A673 (cell line): ENCODE measurements at places on chromosomes 2 and 18.
A peak's percentile ranks its signal among the peaks of the same experiment; 100 is the strongest.

DNA sequence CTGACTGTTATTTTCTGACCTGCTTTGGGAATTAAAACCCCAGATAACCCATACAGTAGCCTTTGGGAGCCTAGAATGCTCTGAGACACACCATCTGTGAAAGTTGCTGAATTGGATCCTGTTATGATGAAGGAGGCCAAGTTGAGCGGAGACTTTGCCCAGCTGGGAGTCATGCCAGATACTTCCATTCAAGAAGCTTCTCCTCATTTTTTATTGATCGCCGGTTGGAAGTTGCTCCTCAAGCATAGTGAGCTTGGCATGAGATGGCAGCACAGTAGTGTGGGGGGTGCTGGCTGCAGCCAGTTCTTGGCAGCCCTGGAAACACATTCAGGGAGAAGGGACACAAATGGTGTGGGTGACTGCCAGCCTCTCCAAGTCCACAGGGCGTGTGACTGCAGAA, 270.7 kb upstream of the NRP2 start:
- DNase-seq, result no peak

DNA sequence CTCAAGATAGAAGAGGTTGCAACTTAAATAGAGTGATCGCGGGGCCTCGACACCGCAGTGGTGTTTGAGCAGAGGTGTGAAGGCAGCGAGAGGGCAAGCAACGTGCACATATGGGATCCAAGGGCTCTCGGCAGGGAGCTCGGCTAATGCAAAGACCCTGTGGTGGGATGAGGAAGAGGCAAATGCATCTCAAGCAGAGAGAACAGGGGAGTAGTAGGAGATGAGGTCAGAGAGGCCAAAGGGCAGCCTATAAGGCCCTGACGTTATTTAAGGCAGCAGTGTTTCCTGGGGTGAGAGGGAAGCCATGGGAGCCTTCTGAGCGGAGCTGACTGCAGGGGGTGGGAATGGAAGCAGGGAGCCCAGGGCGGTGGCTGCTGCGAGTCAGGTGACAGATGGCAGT, 74.5 kb downstream of the MRPS9 start:
- DNase-seq, result no peak

DNA sequence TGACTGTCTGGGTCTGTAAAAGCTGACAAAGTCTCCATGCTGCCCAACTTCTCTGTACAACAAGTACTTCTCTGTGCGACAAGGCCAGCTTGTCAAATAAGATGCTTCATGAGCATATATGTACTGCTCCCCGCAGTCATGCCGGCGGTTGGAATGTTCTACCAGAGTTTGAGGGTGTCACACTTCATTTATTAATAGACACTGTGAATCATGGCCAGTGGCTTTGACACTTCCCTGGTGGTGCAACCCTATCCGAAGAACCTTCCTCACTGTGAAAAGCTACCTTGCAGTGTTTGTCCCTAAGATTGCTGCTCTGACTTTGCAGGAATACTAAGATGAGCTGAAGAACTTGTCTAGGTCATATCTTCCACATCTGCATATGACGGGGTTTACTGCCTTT, 120.9 kb upstream of the NRP2 start:
- no peak for DNase-seq

DNA sequence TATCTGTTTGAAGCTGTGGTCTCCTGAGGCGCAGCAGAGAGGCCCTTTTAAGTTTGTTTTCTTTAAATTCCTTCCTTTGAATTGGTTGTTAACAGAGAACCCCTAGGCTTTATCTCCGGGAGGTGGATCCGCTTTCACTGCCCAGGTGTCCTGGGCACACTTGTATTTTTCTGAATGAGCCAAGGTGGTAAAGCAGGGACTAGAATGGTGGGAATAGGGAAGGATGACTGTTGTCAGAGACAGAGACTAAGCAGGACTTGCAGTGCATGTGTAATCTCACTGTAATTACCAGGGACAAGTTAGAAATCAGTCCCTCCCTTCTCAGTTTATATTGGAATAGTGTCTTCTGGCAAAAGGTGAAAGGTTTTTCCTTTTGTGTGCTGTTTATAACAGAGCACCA, 72.8 kb downstream of the PHLPP1 start:
- no peak for DNase-seq

DNA sequence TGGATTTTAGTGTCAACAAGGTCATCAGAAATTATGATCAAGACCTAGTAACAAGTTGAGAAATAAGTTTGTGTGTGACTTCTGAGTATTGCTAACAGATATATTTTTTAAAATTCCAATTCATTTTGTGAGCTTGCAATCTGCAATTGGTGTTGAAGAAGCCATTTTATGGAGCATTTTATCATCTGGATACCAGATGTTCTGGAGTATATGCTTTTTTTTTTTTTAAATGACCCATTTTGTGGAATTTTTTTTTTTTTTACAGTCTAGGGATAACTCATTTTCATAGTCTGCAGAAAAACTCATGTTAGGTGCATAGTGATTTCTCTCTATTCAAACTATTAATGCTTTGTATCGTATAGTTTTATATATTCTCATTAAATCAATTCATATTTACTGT, 12.6 kb downstream of the QPCT start:
- no peak for DNase-seq

GRCh38 chr2:234394450-234394849, 102.4 kb downstream of the ARL4C start:
- no peak for DNase-seq

DNA sequence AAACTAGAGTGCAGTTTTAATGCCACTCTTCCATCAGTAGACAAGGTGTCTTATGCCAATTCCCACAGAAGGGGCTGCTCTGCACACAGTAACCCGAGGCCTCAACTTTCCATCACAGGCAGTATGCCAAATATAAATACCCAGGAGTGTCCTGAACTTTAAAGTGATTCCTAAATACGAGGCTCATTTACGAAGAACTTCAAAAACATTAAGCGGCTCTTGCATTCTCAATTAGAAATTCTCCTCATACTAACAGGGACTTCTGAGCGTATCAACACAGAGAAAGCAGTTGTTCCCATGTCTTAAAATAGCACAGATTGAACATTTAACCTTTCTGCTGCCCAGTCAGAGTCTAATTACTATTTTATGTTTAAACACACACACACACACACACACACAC, 638.6 kb downstream of the ERBB4 start:
- peak; percentile 35 for DNase-seq

- DNase-seq, result no peak
Observed at GRCh38 chr2:120715353-120715752, 20.3 kb upstream of the GLI2 start.

GRCh38 chr2:241445426-241445825, 63.0 kb downstream of the STK25 start:
- no peak for DNase-seq

GRCh38 chr2:181910028-181910831, 18.7 kb downstream of the ITPRID2 start:
- no peak for DNase-seq

DNA sequence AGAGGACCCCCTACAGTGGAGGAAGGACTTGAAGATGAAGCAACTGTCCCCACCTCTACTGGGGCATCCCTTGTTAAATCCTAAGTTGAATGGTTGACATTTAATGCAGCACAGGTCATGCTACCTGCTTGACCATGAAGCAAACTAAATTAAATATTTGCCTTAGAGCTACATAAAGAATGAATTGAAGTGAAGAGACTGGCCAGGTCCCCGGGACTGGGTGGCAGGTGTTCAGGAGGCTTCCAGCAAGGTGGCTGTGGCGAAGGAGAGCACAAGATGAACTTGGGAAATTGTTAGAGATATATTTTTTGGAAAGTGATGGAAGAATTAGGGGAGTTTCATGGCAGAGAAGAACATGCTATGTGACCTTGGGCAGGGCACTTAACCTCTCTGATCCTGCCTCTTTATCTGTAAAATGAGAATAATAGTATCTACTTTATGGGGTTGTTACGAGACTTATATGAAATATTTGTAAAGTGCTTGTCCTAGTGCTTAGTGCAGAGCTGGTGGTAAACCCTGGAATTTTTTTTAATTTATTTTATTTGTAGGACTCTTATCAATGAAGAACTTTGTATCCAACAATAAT, 37.3 kb downstream of the EFR3B start:
- DNase-seq, result no peak

- DNase-seq, result no peak
Observed at GRCh38 chr18:21604671-21605070, 4.2 kb upstream of the ESCO1 start.
